ENCODE measurements at places on chromosomes 4 and X.

DNA sequence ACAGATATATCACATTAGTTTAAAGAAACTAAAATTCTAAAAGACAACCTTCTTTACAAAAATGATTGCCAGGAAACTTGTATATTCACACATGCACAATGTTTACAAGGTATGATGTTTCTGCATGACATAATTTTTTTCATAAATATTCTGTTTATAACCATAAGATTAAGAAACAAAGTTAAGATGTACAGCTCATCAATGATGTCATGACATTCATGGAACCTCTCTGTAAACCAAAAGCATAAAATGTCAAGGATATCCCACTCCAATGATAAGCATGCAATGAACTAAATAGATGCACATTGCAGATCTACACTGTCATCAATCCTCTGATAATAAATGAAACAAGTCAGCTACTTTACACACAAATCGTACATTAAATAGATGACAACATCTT, 136.0 kb downstream of the MAB21L2 start:
- DNase-seq, result no peak

- no peak for DNase-seq
Measured at GRCh38 chr4:25813448-25814106, 49.2 kb downstream of the SEL1L3 start.

DNA sequence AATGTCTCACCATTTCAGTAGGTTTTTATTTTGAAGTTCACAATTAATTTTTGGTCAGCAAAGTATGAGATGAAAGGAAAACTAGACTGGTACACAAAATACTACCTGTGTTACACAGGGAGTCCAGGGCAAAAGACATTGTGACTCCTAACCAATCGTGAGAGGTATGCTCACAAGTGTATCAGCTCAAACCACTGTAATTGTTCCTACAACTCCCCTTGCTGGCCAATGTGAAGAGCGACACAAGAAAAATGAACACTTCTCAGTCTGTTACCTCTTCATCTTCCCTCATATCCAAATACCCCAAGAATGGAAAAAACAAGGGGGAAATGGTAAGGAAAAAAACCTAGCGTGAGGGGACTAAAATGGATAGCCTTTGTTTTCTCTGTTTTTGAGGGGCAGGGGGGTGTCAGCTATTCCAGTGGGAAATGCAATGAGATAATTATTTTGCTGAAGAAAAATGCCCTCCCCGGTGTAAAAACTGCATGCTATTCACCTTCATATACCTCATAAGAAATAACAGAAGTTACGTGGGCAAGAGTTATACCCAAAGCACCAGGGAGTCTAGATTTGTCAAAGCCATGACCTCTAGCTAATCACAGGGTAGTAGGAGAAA, 30.6 kb upstream of the NSUN7 start:
- no peak for DNase-seq

DNA sequence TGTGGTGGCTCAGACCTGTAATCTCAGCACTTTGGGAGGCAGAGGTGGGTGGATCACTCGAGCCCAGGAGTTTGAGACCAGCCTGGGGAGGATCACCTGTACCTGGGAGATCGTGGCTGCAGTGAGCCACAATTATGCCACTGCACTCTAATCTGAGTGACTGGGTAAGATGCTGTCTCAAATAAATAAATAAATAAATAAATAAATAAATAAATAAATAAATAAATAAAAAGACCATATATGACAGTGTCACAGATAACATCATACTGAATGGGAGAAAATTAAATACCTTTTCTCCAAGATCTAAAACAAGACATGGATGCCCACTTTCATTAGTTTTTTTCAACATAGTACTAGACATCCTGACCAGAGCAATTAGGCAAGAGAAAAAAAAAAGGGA, 182.8 kb downstream of the FAM47A start:
- DNase-seq, result no peak

DNA sequence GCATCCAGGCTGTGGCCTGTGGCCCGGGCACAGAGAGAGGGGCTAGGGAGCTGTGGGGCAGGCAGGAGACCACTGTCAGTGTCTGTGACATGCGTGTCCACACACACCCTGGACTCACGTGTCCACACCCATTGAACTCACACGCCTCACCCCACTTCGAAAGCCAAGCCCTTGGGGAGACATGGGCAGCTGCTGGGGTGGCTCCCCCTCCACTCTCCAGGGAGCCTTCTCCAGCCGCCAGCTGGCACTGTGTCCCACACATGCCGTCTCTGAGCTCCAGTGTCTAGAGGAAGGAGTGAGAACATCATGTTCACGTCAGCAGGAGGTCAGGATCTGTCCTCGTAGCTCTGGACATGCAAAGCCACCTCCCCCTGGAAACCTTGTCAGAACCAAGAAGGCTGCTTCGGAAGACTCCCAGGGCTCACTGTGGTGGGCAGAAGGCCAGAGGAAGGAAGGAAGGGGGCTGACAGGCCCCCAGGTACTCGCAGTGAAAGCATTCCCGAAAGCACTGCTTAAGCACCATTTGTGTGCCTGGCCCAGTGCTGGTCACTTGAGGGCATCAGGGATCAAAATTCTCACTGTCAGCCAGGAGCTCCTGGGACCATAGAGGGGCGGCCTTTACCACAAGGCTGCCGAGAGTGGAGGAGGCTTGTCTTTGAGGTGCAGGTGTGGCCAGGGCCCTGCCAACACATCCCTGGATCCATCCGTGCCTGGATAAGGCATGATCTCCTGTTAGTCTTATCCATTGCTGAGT, 61.4 kb downstream of the HTRA3 start:
- no peak for DNase-seq
